Left colon (tissue), 2 donors: ENCODE measurements at places on chromosomes 3 and 15. TPM values are rescaled to one million over a fixed set of nuclear protein-coding genes. Genes with fewer than 3 reads are reported as not detected.

DNA sequence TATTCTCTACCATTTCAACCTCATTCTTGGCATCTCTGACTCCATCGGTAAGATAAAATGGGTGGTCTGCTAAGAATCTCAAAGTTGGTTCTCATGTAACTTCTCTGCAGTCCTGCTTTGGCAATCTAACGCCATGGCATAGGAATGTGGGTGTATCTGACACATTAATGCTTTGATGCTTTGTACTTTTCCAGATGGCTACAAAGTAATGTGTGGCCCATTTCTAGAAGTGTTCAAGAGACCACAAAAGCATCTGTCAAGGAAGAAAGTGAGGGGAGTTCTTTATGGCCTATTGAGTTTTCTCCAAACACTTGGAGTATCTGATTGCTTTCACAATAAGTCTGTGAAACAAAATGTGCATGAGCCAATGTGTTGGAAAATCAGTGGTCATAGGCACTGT lies 339.9 kb upstream of the TGFBR2 start:
- no peak for DNase-seq

GRCh38 chr3:76586471-76586870 lies 453.4 kb upstream of the ROBO2 start:
- no peak for DNase-seq

The RPL4 gene
- 1,375 TPM for total RNA-seq

The TAGLN3 gene
- 1.0 TPM for total RNA-seq

- peak; percentile 93 for DNase-seq
These were observed 15.6 kb downstream of the TMEM158 start for GRCh38 chr3:45210308-45211041.

The BNC1 gene
- not detected for total RNA-seq

DNA sequence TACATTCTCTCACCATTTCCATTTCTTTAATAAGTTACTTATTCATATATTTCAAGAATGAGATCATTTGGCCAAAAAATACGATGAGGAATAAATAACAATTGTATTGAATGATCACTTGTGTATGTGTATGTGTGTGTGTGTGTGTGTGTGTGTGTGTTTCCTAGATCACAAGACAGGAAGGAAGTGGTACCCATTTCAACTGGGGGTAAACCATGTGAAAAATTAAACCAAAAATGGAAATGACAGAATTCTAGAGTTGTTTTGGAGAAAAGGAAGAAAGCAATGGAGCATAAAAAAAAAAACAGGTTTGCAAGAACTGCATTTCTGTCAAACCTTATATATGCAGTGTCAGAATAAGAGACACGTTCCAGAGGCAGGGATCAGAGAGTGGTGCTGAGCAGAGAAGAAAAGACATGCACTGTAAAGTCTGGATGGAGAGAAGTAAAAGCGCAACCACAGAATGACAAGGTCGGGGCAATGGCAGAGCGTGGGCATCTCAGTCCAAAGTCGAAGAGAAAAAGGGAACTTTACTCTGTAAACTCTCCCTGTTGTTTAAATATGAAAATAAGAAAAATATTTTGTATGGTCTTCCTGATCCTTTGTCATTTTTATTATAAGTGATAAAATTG lies 75.5 kb downstream of the PEX5L start:
- DNase-seq, result no peak

The GALK2 gene
- 34.9 TPM for total RNA-seq

The SLC22A14 gene
- total RNA-seq, result not detected

- no peak for DNase-seq
These were observed 69.6 kb downstream of the CHDH start for GRCh38 chr3:53776494-53777101.

GRCh38 chr3:151707216-151707615 lies 26.5 kb upstream of the AADACL2 start:
- DNase-seq, result no peak

DNA sequence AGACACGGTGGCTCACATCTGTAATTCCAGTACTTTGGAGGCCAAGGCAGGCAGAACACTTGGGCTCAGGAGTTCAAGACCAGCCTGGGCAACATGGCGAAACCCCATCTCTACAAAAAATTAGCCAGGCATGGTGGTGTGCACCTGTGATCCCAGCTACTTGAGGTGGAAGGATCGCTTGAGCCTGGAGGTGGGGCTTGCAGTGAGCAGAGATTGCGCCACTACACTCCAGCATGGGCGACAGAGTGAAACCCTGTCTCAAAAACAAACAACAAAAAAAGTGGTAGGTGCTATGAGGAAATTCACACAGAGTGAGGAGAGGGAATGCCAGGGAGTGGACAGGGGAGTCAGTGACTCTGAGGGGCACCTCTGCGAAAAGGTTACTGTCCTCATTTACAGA lies 29.4 kb downstream of the RPN1 start:
- DNase-seq, result no peak

The SOX2 gene
- 0.21 TPM for total RNA-seq

The BCL2A1 gene
- total RNA-seq, result 1.4 TPM

The CKMT1B gene
- 168 TPM for total RNA-seq

The C3orf62 gene
- total RNA-seq, result 4.8 TPM

DNA sequence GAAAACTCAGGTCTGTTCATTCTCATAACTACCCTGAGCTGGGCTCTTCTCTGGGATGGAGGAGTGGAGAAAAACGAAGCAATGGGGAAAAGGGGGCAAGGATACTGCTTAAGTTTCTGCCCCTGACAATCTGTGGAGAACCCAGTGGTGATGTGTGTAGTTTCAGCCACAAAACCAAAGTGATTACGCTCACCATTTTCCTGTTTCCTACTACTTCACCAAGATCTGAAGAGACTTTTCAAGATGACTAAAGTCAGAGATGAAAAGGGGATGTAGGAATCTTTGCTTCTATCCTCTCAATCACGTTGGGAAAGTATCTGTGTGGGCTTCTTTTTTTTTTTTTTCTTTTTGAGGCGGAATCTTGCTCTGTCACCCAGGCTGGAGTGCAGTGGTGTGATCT lies 8.3 kb upstream of the UBE2E1 start:
- no peak for DNase-seq

The C3orf49 gene
- not detected for total RNA-seq

- DNase-seq, result no peak
These were observed 27.4 kb downstream of the TMOD3 start for GRCh38 chr15:51856714-51857380.

DNA sequence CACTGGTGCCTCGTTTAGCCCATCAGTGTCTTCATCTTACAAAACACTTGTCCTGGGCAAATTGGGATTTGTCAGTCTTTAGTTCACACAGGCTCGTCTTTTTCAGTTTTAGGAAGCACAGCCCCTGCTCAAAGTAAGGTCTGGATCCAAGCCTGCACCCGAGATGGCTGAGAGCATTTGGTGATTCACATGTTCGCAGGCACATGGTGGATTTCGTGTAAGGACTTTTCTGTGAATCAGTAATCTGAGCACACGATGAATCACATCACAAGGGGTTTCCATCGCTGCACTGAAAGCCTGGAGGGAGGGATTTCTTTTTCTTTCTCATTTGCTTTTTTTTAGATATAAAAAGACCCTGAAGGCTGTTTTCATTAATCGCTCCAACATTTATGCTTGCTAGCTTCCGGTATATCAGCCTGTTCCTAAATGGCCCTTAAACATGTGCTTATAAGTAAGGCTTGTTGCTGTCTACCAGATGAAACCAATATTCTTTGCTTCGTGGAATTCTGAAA lies 435.6 kb upstream of the ATP10A start:
- DNase-seq, result no peak

The ATP8B4 gene
- total RNA-seq, result 1.9 TPM

The SHISA5 gene
- total RNA-seq, result 116 TPM

DNA sequence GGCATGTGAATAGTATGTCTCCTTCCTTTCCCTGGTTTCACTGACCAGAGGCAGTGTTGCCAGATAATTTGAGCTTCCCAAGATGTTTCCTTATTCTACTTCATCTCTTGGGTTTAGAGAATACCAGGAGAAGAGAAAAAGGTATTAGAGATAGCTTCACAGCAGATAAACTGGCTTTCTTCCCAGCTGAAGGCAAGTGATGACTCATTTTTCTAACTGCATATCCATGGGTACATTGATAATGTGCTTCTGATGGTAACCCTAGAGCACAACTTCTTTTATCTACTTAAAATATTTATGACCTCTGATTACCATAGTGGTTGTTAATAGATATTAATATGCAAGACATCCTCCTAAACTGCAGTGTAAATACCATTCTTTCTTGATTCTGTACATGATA lies 34.6 kb upstream of the CMTM8 start:
- DNase-seq, result no peak

- no peak for DNase-seq
These were observed 33.8 kb upstream of the GREM1 start for GRCh38 chr15:32683906-32684584.
